ENCODE measurements at places on chromosomes 5 and 9.

DNA sequence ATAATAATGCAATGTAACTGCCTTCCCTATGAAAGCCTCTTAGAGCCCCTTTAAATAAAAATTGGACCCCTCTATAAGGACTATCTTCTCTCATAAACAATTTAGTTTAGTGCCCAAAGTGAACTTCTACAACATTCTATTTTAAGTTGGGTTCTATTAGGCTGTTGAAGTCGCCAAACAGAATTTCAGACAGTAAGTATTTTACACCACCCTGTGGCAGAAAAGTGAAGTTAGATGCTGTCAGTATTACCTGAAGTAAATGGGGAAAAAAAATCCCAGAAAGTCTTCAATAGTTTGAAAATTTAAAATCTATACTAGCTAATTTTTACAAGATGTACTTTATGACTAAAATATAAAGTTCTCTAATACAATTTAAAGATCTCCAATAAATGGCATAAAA is 29.5 kb downstream of the CAAP1 start:
- DNase-seq, result no peak

- no peak for DNase-seq
Measured at GRCh38 chr5:137061382-137061781, 437.7 kb downstream of the SPOCK1 start.

DNA sequence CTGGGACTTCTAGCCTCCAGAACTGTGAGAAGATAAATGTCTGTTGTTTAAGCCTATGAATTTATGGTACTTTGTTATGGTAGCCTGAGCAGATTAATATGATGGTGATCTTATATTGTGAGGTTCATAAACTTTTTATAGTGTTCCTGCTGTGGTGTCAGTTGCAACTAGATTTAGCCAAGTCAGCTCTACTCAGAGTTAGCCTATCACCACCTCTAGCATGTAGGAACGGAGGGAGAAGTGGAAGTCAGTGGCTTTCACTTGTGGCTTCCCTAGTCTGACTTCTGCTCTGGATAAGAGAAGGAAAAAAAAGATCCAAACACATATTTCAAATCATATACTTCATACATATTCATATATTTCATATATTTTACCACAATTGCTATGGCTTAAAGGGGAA is 6.6 kb downstream of the POC5 start:
- no peak for DNase-seq

- DNase-seq, result no peak
Measured at GRCh38 chr5:75199946-75200345, 36.7 kb downstream of the ANKRD31 start.

DNA sequence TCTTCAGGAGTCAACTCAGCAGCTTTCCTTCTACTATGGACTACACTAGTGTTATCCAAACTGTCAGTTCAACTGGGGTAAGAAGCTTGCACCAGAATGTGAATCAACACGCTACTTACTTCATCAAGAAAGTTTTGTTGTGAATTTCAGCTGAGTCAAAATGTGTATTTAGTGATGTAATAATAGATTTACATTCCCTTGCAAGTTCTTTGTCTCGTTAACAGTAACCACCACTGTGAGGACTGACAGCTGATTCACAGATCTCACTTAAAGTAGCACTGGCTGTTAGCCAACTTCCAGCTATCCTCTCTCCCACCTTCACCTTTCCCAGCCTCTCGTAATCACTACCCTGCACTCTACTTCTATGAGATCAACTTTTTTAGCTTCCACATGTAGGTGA is 445.3 kb downstream of the NTRK2 start:
- no peak for DNase-seq

GRCh38 chr5:153043886-153044285 is 446.6 kb upstream of the GRIA1 start:
- DNase-seq, result no peak

- DNase-seq, result no peak
Measured at GRCh38 chr5:1068204-1068894, 43.5 kb downstream of the SLC12A7 start.

- no peak for DNase-seq
Measured at GRCh38 chr5:4563400-4563799, 576.7 kb upstream of the ADAMTS16 start.

DNA sequence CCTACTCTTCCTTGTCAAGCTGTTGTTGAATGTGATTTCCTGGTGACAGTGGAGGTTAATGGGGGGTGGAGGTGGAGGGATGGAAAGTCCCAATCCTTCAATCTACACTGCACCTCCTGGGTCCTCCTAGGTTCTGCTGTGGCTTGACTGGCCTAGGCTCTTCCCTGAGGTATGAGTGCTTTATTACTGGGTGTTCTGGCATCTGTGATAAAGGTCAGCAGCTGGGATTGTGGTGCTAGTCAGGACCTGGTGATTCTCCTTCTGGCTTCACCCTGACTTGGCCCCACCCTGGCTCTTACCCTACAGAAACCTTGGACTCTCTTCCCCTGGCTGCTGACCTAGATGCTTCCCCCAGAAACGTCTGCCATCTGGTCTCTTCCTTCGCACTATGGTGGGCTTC is 194.3 kb downstream of the ARHGEF28 start:
- DNase-seq, result no peak

GRCh38 chr9:72917892-72918509 is 34.9 kb downstream of the ALDH1A1 start:
- no peak for DNase-seq

- DNase-seq, result no peak
Measured at GRCh38 chr5:849651-850301, 1.0 kb downstream of the ZDHHC11 start.

GRCh38 chr5:108264533-108264932 is 117.4 kb downstream of the FBXL17 start:
- no peak for DNase-seq

DNA sequence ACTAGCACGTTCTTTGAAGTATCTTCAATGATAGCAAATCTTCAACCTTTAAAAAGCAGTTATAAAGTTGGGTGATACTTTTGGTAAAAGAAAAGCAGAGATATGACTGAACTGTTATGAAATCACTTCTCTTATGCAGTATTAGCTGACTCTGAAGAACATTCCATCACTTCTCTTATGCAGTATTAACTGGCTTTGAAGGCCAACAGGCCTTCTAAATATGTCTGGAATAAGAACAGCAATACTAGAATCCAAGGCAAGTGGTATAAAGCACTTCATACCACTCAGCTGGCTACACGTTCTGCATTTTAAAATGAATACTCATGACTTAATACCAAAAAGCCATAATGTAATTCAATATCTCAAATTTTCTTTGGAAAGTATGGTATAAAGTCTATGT is 17.3 kb downstream of the SKIC3 start:
- no peak for DNase-seq

DNA sequence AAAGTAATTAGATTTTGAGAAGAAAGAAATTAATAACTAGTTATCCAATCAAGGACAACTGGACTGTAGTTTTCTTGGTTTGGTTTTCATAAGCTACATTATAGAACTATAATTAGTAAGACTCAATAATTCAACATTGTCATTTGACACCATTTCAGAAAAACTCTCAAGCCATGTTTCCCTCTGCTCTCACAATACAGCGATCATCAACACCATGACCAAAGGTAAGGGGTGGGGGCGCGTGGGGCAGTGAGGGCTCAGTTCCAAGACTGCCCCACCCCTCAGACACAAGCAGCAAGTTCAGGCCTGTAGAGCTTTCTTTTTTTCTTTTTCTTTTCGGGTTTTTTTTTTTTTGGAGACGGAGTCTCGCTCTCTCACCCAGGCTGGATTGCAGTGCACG is 6.4 kb downstream of the CMBL start:
- DNase-seq, result no peak

- no peak for DNase-seq
Measured at GRCh38 chr9:136110082-136111061, 8.3 kb downstream of the TMEM250 start.

DNA sequence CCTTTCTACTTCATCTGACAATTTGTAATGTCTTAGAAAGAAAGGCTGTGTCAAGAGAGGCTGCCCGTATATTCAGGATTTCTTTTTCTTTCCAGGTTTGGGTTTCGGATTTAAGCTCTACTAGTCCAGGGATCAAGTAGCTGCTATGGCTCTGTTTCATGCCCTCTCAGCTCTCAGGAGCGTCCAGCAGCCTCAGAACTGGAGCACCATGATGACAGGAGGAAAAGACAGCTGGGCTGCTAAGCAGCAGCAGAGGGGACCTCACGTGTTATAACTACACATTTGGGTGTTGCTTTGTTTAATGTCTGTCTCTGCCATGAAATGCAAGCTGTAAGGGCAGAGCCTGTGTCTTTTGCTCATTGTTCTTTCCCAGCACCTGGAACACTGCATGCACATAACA is 28.5 kb downstream of the TBC1D2 start:
- no peak for DNase-seq

DNA sequence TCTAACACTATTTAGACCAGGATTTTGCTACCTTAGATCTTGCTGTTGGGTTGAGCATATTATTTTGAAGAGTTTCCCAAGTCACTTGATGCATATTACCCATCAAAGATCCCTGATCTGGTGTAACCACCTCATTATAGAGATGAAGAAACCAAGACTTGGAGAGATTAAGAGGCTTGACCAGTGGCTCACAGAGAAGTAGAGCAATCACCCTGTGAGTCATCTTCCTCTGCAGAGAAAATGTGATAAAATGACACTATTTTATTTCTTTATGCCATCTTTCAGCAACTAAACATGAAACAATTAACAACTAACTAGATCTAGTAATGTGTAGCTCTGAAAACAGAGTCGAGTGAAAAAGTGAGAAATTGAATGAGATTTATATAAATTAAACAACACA is 76.1 kb downstream of the KIF4B start:
- DNase-seq, result no peak

DNA sequence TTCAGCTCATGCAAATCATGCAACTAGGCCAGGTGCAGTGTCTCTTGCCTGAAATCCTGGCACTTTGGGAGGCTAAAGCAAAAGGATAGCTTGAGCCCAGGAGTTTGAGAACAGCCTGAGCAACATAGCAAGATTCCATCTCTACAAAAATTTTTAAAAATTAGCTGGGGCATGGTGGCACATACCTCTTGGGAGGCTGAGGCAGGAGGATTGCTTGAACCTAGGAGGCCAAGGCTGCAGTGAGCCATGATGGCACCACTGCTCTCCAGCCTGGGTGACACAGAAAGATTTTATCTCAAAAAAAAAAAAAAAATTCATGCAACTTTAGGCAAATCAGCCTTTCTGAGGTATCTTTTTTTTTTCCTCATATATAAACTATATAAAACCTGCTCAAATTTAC is 35.6 kb upstream of the CCNB1 start:
- DNase-seq, result no peak

DNA sequence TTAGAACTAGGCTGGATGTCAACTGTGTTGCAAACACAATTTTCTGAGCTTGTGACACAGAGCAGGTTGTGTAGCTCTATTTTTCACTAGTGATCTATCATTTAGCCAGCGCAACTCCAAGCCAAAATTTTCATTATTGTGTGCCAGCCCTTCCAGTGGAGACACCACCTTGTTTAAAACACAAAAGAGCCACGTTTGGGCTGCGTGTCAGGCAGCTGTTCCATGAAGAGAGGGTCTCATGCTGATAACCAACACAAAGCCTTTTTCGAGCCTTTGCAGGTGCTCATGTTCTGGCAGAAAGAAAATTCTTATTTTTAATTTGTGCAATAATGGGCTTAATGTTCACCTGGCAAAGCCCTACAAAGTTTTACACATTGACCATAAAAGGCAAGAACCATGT is 237.6 kb upstream of the RGMB start:
- no peak for DNase-seq

DNA sequence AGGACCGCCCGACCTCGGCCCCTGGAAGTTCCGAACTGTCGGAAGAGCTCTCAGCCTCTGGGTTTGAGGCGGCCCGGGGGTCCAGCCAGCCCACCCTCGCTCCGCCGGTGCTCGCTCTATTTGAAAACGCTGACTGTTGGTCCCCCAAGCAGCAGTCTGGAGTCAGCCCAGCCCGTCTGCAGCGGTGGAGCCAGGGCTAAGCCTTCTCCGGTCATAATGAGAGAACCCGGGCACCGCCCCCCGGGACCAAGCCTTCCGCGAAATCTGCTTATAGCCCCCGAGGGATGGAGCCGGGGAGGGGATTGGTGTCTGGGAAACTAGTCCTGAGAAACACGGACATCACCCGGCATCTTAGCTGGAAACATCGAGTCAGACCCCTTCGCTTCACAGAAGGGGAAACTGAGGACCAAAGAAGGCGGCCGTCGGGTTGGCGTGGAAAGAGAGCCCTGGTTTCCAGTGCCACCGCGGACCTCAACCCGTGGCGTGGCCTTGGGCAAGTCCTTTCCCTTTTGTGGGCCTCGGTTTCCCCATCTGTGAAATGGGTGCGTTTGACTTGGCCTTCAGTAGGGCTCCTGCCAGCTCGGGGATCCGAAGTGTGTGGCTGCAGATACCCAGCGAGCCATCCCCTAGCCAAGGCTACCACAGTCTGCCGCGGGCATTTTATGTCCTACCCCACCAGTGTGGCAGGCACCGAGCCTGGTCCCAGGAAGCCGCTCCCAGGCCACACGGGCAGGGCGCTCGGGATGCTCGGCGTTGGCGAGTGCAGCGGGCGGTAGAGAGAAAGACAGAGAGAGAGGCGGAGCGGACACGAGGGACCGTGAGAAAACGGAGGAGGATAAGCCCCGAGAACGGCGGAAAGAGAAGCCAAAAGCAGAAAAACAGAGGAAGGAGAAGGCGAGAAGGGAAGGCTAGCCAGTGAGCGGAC is 857 bp downstream of the ADAM19 start:
- no peak for DNase-seq

- DNase-seq, result no peak
Measured at GRCh38 chr9:12882430-12882829, 107.6 kb downstream of the LURAP1L start.

GRCh38 chr9:111362526-111362925 is 32.5 kb upstream of the OR2K2 start:
- no peak for DNase-seq

DNA sequence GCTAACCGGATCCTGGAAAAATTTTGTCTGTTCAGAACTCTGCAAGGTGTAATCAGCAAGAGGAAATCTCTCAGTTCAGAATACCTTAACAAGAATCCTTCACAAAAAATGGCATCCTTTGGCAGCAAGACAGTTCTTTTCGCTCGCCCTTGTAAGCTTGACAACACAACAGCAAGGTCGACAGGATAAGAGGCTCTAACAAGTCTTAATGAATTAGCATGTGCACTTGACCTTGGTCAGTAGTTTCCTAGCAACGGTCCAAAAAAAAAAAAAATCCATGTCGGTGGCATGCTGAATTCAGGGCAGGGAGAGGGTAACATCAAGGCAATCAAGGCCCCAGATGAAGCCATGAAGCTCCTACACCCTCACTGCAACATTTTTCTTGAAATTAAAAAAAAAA is 172.8 kb downstream of the APBA1 start:
- DNase-seq, result no peak

GRCh38 chr9:116096853-116097252 is 56.7 kb upstream of the PAPPA start:
- no peak for DNase-seq
